T-helper 17 cell (primary cell): ENCODE measurements at places on chromosomes 1 and 21. TPM values are rescaled to one million over a fixed set of nuclear protein-coding genes. Genes with fewer than 3 reads are reported as not detected.
A peak's percentile ranks its signal among the peaks of the same experiment; 100 is the strongest.

GRCh38 chr1:104125970-104126369 is 376.3 kb downstream of the AMY1C start:
- H3K4me3 ChIP-seq = no peak overlapping the region
- no peaks in the 10 kb centered on the region for H3K4me1 ChIP-seq
- H3K36me3 ChIP-seq = no peaks in the 10 kb centered on the region
- no peak overlapping the region for H3K27ac ChIP-seq
- DNase-seq = no peak
- no peaks in the 10 kb centered on the region for H3K27me3 ChIP-seq

TNFSF4 gene
- 16.0 TPM for total RNA-seq

- H3K36me3 ChIP-seq = no peaks in the 10 kb centered on the region
- H3K4me3 ChIP-seq = no peak overlapping the region
- DNase-seq = no peak
- H3K4me1 ChIP-seq = no peaks in the 10 kb centered on the region
- no peak overlapping the region for H3K27ac ChIP-seq
Measured at GRCh38 chr1:191620883-191621282, 537.4 kb upstream of the RGS18 start.

GRCh38 chr1:217431395-217431794 is 199.5 kb downstream of the GPATCH2 start:
- peaks cover 5% of the 10 kb centered on the region for H3K36me3 ChIP-seq
- DNase-seq = no peak
- H3K27ac ChIP-seq = no peak overlapping the region
- no peaks in the 10 kb centered on the region for H3K27me3 ChIP-seq
- no peaks in the 10 kb centered on the region for H3K4me1 ChIP-seq

DNA sequence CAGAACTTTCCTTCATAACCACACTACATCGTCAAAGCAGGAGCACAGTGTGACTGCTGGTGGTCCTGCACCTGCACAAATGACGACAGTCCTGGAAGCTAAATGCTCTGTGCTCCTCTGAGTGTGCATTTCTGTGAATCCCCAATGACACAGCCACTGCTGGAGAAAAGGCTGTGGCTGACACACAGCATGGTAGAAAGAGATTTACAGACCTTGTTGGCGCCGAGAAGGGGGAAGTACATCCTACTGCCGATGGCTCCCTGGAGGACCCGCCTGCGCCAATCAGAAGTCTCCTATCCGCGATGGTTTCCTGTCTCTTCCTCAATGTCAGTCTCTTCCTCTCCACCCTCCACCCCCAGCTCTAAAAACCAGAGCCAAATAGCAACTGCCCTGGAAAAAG is 115.4 kb upstream of the RAB4A start:
- DNase-seq = no peak
- no peaks in the 10 kb centered on the region for H3K27me3 ChIP-seq

GRCh38 chr1:245464290-245464689 is 309.5 kb downstream of the KIF26B start:
- H3K27ac ChIP-seq = no peak overlapping the region
- no peak for DNase-seq
- peaks cover 19% of the 10 kb centered on the region for H3K27me3 ChIP-seq
- H3K36me3 ChIP-seq = no peaks in the 10 kb centered on the region
- no peaks in the 10 kb centered on the region for H3K4me1 ChIP-seq

DNA sequence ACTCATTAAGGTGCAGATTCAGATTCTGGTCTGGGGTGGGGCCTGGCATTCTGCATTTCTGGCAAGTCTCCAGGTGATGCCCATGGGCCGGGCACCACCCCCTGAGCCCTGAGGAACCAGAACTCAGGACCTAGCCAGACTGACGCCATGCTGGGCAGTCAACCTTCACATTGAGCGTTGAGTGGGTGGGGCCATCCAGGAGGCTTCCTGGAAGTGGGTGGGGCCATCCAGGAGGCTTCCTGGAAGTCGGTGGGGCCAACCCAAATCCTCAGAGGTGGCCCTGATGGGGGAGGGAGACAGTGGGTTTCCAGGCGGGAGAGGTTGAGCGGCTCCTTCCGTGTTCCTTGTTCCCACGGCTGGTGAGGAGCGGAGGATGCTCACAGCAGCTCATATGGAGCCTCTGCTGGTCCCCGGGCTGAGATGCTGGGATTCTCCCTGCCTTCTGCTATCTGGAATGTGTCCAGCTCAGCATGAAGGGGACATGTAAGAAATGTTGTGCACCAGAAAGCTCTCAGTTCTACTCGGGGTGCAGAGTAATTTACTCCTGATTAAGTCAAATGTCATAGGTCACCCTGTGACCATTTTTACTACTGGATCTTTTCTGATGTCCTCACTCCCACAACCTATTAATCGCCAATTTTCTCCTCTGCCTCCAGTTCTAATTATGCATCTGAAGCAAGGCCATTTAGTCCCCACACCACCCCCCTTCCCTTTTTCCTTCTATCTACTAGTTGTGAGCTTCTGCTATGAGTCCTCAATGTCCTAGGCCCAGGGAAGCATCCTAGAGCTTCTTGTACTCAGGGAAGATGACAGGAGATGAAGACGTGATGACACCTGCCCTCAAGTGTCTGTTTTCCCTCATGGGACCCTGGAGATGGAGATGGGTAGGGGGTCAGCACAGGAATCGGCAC is 435.4 kb downstream of the PTPRU start:
- H3K27me3 ChIP-seq = peaks cover 50% of the 10 kb centered on the region
- no peaks in the 10 kb centered on the region for H3K4me1 ChIP-seq
- peaks cover 3% of the 10 kb centered on the region for H3K36me3 ChIP-seq
- DNase-seq = no peak

C1orf94 gene
- not detected for total RNA-seq

DNA sequence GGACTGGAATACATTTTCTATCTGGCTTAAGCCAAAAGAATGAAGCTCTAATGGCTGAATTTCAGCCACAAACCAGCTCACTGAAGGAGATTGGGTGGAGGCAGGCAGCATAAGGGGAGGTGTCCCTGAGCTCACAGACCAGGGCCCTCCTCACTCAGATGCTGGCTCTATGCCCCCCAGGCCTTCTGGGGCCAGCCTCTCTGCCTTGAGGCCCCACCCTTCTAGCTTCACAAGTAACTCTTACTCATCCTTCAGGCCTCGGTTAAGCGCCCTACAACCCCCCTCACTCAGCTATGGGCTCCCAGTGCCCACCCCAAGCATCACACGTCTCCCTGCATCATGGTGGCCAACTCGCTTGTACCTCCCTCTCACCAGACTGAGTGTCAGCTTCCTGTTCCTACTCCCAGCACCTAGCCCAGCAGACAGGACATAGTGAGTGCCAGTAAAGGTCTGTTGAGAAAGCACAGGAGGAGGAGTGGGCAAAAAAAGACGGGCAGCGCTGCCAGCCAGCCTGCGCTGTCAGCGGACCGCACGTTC is 40.8 kb upstream of the GPR157 start:
- no peak overlapping the region for H3K4me3 ChIP-seq
- H3K27me3 ChIP-seq = peaks cover 15% of the 10 kb centered on the region
- peaks cover 2% of the 10 kb centered on the region for H3K36me3 ChIP-seq
- no peak overlapping the region for H3K27ac ChIP-seq

GRCh38 chr1:204483791-204484190 is 10.8 kb downstream of the PIK3C2B start:
- peak overlapping the region; percentile 24 for H3K27ac ChIP-seq
- H3K4me3 ChIP-seq = no peak overlapping the region
- no peak for DNase-seq
- H3K36me3 ChIP-seq = peaks cover 4% of the 10 kb centered on the region
- H3K27me3 ChIP-seq = no peaks in the 10 kb centered on the region

GRCh38 chr21:16873176-16873575 is 639.7 kb upstream of the CXADR start:
- H3K36me3 ChIP-seq = no peaks in the 10 kb centered on the region
- H3K27me3 ChIP-seq = no peaks in the 10 kb centered on the region
- no peak overlapping the region for H3K27ac ChIP-seq
- no peaks in the 10 kb centered on the region for H3K4me1 ChIP-seq
- no peak overlapping the region for H3K4me3 ChIP-seq

DNA sequence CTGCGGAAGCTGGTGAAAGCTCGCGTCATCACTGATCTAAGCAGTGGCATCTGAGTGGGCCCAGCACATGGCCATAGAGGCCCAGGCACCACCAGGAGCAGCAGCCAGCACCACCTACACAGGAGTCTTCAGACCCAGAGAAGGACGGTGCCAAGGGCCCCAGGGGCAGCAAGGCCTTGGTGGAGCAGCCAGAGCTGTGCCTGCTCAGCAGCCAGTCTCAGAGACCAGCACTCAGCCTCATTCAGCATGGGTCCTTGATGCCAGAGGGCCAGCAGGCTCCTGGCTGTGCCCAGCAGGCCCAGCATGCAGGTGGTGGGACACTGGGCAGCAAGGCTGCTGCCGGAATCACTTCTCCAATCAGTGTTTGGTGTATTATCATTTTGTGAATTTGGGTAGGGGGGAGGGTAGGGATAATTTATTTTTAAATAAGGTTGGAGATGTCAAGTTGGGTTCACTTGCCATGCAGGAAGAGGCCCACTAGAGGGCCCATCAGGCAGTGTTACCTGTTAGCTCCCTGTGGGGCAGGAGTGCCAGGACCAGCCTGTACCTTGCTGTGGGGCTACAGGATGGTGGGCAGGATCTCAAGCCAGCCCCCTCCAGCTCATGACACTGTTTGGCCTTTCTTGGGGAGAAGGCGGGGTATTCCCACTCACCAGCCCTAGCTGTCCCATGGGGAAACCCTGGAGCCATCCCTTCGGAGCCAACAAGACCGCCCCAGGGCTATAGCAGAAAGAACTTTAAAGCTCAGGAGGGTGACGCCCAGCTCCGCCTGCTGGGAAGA is 3.2 kb upstream of the ARTN start:
- peaks cover 32% of the 10 kb centered on the region for H3K27me3 ChIP-seq
- peaks cover 12% of the 10 kb centered on the region for H3K36me3 ChIP-seq
- H3K4me1 ChIP-seq = peaks cover 14% of the 10 kb centered on the region
